HFFc6 (cell line): ENCODE measurements at places on chromosomes 6 and 20. TPM values are rescaled to one million over a fixed set of nuclear protein-coding genes. Genes with fewer than 3 reads are reported as not detected.

GRCh38 chr20:19110881-19111460 is 101.5 kb upstream of the SLC24A3 start:
- DNase-seq: no peak
- H3K27me3 ChIP-seq: no peaks in the 10 kb centered on the region
- H3K27ac ChIP-seq: no peak overlapping the region
- H3K36me3 ChIP-seq: no peaks in the 10 kb centered on the region

GRCh38 chr20:49397525-49397924 is 84.9 kb downstream of the KCNB1 start:
- no peaks in the 10 kb centered on the region for H3K36me3 ChIP-seq
- H3K27me3 ChIP-seq: peaks cover 13% of the 10 kb centered on the region
- peak; percentile 37 for DNase-seq
- peaks cover 14% of the 10 kb centered on the region for H3K4me1 ChIP-seq

- DNase-seq: peak; percentile 68
- no peak overlapping the region for H3K4me3 ChIP-seq
- H3K27me3 ChIP-seq: no peaks in the 10 kb centered on the region; the same call in 1 of the 2 replicates
- no peaks in the 10 kb centered on the region for H3K4me1 ChIP-seq
- H3K36me3 ChIP-seq: no peaks in the 10 kb centered on the region
- H3K27ac ChIP-seq: no peak overlapping the region
These were observed 17.8 kb upstream of the HSF2 start for GRCh38 chr6:122381494-122382265.

- peak overlapping the region; percentile 25 for H3K27ac ChIP-seq
- DNase-seq: peak; percentile 68
- H3K4me1 ChIP-seq: peaks cover 22% of the 10 kb centered on the region
- H3K27me3 ChIP-seq: peaks cover 2% of the 10 kb centered on the region
These were observed 4.4 kb upstream of the CST3 start for GRCh38 chr20:23641936-23642751.

- no peak overlapping the region for H3K4me3 ChIP-seq
- H3K4me1 ChIP-seq: peaks cover 2% of the 10 kb centered on the region; the same call in 1 of the 2 replicates
- DNase-seq: no peak
- no peak overlapping the region for H3K27ac ChIP-seq
- H3K36me3 ChIP-seq: peaks cover 8% of the 10 kb centered on the region; the same call in 1 of the 2 replicates
These were observed 46.9 kb downstream of the UST start for GRCh38 chr6:148793721-148794120.

DNA sequence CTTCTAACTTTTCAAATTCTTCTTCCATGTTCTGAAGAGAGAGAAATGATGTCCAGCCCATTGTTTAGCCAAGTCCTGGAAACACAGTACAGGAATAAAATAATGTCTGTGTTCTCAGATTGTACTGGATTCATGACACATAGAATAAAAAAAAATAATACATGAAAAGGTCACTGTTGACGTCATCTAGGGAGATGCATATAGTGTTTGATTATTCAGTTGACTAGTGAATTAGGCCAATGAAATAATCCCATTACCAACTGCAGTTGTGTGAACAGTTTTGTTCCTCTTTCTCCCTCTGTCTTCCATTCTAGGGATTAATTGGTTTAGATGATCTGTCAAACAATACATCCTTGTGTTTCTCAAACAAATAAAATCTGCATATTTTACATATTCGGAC is 222.8 kb downstream of the ALDH8A1 start:
- no peak for DNase-seq
- H3K27me3 ChIP-seq: no peaks in the 10 kb centered on the region; the same call in 1 of the 2 replicates
- no peak overlapping the region for H3K4me3 ChIP-seq

DNA sequence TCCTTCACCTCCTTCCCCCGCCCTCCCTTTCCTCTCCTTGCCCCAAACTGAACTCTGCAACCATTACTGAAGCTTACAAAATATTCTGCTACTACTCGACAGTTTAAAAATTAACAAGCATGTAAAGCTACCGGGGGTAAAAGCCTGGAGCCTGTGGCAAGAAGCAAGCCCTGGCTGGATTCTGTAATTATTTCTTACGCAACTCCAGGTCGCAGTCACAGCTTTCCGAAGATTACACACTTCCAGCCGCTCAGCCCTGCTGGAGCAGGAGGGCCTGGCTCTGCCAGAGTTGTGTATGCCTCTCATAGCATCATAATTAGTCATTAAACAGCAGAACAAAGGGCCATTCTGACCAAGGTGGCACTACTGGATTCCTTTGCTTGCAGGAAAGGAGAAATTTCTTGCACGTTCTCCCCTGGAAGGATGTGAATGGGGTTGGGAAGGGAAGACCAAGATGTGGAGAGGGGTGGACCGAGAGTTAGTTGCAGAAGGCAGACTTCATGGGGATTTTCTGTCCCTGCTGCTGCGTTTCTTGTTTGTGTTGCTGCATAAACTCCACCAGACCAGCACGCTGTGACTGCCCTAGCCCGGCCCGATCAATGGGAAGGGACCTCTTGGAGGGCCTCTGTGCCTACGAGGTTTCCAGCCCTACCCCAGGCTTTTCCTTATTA is 23.6 kb downstream of the FOXQ1 start:
- H3K4me3 ChIP-seq: peak overlapping the region; percentile 30
- DNase-seq: peak; percentile 82
- peak overlapping the region; percentile 25; the same call in 1 of the 2 replicates for H3K27ac ChIP-seq
- peaks cover 42% of the 10 kb centered on the region for H3K4me1 ChIP-seq

GRCh38 chr20:18754030-18754652 is 59.4 kb upstream of the SCP2D1 start:
- no peaks in the 10 kb centered on the region for H3K36me3 ChIP-seq
- H3K27me3 ChIP-seq: 0 out of 2 replicates have a peak, but pooled peaks cover under 1% of the 10 kb centered on the region
- no peak overlapping the region for H3K27ac ChIP-seq
- DNase-seq: no peak
- H3K4me1 ChIP-seq: no peaks in the 10 kb centered on the region

DNA sequence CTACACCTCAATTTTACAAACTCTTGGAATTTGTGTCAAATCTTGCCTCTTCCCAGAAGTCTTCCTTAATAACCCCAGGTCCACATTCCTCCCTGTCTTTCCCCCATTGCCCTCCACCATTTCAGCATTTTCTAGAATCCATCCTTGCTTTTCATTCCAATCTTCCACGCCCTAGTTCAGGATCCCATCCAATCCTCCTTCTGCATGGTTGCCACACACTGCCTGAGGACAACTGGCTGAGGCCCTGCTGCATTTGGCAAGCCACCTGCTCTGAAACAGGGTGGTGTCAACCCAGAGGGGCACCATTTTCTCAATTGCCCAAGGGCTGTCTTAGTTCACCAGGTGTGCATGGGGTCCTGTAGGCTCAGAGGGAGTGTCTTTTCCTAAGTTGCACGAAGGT is 37.9 kb upstream of the RFPL4B start:
- H3K4me1 ChIP-seq: peaks cover 45% of the 10 kb centered on the region
- no peak overlapping the region for H3K4me3 ChIP-seq
- no peak for DNase-seq
- peaks cover 2% of the 10 kb centered on the region; the same call in 1 of the 2 replicates for H3K27me3 ChIP-seq

DNA sequence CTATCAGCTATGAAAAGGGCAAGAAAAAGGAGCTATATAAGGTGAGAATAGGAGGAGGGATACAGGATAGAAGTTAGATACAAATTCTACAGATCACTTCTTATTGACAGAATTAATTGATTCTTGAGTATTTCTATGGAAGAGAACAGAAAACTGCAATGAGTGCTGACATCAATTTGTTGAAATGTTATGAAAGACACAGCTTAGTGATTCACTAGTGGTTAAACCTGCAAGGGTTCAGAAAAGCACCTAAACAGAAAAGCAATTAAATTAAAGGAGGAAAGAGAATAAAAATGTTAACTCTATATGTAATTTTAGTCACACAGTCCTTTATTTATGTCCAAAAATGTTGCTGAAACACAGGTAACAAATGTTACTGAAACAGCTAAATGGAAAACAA is 254.4 kb upstream of the RUNX2 start:
- H3K27me3 ChIP-seq: no peaks in the 10 kb centered on the region
- peaks cover 13% of the 10 kb centered on the region for H3K36me3 ChIP-seq
- DNase-seq: no peak
- H3K4me1 ChIP-seq: peaks cover 47% of the 10 kb centered on the region
- H3K27ac ChIP-seq: peak overlapping the region; percentile 2; the same call in 1 of the 2 replicates

GRCh38 chr20:32887492-32887891 is 28.8 kb downstream of the EFCAB8 start:
- H3K27ac ChIP-seq: no peak overlapping the region
- no peaks in the 10 kb centered on the region for H3K36me3 ChIP-seq
- peaks cover 24% of the 10 kb centered on the region for H3K27me3 ChIP-seq
- DNase-seq: no peak
- no peak overlapping the region for H3K4me3 ChIP-seq

DNA sequence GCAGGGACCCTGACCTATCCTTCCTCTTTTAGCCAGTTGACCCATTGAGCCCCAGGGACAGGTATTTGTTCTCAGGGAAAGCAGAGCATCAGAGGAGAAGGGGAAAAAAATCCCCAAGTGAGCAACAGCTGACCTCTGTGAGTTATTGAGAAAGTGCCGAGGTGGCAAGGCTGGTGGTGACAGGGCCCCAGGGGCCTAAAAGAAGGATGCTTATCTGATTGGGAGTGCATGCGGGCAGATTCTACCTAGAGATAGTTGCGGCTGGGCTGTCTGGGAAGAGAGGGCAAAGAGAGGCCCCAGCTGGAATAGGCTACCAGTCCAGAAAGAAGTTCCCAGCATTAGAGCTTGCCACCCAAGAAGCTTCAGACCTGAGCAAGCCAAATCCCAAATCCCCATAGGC is 26.5 kb upstream of the MAFB start:
- H3K27ac ChIP-seq: no peak overlapping the region
- H3K27me3 ChIP-seq: peaks cover 15% of the 10 kb centered on the region
- no peaks in the 10 kb centered on the region for H3K36me3 ChIP-seq

GRCh38 chr20:25247000-25247517 is 826 bp upstream of the PYGB start:
- peaks cover 17% of the 10 kb centered on the region; the same call in 1 of the 2 replicates for H3K36me3 ChIP-seq
- peak overlapping the region; percentile 76 for H3K27ac ChIP-seq
- peak overlapping the region; percentile 93 for H3K4me3 ChIP-seq

Gene GCM1
- not detected in 2 replicates for total RNA-seq

Gene CCM2L
- not detected in 3 replicates for total RNA-seq

Gene HLA-DOA
- total RNA-seq: not detected in 3 replicates

Gene HCRTR2
- total RNA-seq: not detected in 3 replicates

Gene SLC22A1
- 0.24 to 0.27 TPM in 2 of 3 replicates, not detected in the other for total RNA-seq

Gene PPIL6
- total RNA-seq: 0.21 to 0.27 TPM (median 0.22 TPM) in 3 replicates
